AG04450 (cell line): ENCODE measurements at places on chromosomes 2 and 18.
A peak's percentile ranks its signal among the peaks of the same experiment; 100 is the strongest.

- no peak for DNase-seq
These were observed 10.3 kb upstream of the B3GNT2 start for GRCh38 chr2:62185475-62186155.

GRCh38 chr2:66536997-66537396, 102.1 kb downstream of the MEIS1 start:
- DNase-seq = no peak

DNA sequence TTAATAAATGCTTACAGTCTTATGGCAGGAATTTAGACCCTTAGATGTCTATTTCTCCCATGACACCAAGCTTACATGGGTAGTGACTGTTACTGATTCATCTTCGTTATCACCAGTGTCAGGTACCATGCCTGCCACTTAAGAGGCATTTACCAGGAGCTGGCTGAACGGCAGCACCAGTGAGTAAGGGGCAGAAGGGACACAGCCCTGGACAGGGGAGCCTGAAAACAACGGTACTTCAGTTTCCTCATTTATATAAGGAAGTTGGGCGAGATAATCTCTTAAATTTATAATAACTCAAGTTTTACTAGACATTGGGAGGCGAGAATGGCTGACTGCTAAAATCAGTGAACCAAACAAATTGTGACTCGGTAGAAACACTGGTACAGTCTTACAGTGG, 1.2 kb downstream of the COA5 start:
- no peak for DNase-seq

GRCh38 chr2:109318150-109318948, 189.3 kb downstream of the SH3RF3 start:
- DNase-seq = peak; percentile 83

DNA sequence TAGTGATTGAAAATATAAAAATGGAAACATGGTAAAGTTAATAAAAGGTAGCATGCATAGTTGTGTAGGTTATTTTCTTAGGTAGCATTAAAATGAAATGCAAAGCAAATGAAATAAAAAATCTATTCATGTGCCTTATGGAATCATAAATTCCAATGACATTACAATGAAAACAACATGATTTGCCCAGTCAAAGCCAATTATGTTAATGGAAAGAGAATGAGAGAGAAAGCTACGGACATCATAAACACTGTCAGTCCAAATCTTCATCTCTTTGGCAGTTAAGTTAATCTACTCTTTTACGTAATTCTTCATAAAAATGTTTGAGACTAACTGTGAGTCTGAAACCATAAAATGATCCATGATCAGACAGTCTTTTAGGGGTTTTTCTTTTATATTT, 636.7 kb upstream of the SYT4 start:
- DNase-seq = no peak

DNA sequence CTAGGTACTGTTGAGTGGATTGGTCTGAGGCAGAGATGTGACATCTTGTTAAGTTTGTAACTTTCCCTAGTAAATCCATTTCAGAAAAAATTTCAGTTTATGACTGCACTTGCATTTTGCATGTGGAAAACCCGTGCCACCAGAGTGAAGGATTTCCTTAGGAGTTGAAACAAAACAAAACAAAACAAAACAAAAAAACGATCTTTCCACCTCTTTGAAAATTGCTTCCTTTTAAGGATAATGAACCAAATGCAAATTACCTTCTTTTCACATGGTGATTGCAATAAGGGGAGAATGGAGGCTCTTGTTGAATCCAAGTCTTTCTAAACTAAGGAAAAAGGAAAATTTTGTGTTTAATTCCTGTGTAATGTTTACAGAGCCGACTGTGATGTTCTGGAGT, 43.2 kb downstream of the PHLPP1 start:
- no peak for DNase-seq

DNA sequence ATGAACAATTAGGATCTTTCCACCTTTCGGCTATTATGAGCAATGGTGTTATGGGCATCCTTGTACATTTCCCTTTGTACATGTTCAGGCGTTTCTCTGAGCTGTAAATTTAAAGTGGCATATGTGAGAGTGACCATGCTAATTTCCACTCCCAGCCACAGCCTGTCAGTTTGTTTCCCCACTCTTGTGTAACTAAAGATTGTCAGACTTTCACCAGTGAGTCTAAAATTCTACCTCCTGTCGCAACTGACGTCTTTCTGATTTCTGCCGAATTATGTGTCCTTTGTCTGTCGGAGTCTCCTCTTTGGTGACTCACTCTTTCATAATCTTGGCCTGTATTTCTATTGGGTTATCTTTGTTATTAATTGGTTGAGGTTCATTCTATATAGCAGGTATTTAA, 50.7 kb downstream of the TRAPPC12 start:
- no peak for DNase-seq

DNA sequence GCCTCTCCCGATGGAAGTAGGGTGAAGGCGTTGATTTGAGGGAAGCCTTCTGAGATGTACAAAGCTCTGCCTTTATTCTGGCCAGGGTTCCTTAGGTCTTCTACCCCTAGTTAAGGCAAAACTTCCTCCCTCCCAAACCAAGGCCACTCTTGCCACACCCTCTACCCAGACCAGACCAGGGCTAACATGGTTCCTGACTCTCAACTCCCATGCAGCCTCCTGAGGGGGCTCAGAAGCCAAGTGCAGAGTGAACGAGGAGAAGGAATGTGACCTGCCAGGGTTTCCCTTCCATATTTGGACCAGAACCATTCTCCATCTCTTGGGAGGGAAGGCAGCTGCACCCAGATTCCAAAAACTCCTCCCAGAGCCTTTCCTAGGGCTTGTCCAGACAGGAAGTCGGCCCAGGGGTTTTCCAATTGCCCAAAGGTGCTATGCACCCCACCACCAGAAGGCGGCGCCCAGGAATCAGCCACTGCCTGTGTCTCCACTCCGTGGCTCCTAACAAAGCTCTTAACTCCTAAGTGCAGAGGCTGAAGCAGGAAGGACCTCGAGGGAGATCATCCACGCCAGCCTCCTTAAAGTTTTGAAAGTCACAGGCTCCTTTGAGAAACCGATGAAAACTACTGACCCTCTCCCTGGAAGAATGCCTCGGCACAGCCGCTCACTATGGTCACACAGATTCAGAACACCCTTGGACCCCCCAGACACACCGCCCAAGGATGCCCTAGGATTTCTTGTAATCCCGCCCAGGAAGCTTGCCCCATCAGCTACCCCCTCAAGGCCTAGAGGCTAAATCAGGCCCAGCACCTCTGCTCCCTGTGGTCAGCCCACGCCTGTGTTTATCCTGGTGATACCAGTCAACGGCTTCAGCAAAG, 157.8 kb downstream of the SMAD2 start:
- DNase-seq = no peak

DNA sequence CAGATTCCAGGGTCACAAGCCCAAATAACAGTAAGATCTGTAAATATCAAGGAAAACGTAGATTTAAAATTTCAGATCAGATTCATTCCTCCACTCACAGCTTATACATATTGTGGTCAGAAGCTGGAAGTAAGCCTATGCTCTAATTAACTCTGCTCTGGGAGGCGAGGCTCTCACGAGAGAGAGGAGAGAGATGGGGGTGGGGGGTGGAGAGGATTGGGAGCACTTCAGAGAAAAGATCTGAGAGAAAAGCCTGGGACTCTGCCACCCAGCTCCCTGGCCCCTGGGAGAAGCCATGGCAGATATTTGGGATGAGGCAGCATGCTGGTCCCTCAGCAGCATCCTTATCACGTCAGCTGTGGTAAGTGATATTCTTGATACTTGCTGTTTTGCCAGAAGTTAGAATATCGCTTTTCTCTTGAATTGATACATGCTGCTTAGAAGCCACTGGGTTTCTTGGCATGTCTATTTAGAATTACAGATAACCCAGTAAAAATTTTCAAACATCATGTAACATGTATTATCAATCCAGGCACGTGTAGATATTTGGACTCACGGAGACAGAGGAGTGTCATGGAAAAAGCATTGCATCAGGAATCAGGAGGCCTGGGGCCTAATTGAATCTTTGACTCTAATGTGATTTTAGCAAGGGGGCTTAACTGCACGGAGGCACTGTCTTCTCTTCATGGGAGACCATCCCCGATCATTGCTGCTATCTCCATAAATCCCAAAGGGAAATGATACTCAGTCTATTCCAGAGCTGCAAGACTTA, 265.4 kb downstream of the HRH4 start:
- no peak for DNase-seq

DNA sequence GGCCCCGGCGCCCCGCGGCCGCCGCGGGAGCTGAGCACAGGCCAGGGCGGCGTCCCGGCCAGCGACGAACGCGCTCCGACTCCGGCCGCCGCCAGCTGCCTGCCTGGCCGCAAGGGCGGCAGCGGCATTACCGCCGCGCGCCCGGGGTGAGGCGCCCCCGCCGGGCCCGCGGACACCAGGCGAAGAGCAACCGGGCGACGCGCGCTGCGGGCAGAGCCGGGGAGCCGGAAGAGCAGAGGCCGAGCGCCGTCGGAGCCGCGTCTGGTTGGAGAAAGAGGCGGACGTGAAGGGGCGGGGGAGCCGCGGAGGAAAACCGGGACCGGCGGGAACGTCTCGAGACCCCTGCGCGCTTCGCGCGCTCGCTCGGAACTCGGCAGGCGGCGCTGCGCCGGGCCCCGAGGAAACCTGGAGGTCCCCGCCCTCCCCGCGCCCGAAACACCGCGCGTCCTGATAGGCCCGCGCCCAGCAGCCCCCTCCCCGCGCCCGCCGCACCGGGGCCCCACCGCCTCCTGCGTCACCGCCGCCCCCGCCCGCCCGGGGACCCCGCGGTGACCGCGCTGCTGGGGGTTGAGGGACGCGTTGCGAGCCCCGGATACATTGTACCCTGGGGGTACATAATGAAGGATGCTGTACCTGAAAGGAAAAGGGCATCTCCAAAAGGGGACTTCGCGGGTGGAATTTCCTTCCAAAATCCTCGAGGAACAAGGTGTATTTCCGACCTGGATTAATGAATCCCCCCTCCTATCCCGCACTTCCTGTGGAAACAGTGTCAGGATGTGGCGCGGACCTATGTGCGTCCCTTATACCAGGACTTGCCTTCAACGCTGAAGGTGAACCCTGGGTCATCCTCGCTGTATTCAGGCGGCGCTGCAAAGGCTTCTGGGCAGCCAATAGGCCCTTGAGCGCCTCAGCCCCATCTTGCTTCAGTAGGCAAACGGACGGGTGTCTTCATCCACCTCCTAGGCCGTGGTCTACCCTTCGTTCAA, 1.0 kb upstream of the B4GALT6 start:
- no peak for DNase-seq

DNA sequence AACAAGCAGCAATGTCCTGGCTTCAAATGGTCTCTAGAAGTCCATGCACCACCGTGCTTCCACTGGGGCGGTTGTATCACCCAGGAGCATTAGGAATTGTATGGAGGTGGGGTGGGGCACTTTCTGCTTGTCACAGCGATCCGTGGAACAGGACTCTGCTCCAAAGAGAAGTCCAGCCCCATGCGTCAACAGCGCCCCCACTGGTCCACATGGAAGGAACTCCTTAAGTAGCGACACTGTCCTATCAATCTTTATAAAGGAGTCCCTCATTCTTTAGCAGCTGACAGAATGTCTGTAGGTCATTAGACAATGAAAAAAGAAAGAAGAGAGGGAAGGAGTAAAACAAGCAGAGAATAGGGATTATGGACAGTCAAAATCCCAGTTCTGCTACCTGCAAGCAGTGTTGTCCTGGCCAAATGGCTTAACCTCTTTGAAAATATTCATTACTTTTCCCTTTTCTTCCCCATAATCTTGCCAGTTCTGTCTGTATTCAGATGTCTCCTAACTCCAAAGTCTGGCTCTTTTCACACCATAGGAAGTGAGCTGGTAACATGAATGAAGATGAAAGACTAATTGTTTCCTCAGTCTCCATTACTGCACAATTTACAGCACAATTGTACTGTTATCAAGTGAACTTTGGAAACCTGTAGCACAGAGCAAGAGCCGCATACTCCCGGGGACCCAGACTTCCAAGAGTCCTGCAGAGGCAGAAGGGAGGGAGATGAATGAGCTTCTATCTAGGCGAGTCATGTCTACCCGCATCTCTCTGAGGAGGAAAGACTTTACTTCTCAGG, 9.9 kb downstream of the NFE2L2 start:
- no peak for DNase-seq

GRCh38 chr2:240928476-240929363, 22.6 kb downstream of the CROCC2 start:
- DNase-seq = no peak

- DNase-seq = no peak
These were observed 25.2 kb upstream of the RGPD4 start for GRCh38 chr2:107801498-107801897.

DNA sequence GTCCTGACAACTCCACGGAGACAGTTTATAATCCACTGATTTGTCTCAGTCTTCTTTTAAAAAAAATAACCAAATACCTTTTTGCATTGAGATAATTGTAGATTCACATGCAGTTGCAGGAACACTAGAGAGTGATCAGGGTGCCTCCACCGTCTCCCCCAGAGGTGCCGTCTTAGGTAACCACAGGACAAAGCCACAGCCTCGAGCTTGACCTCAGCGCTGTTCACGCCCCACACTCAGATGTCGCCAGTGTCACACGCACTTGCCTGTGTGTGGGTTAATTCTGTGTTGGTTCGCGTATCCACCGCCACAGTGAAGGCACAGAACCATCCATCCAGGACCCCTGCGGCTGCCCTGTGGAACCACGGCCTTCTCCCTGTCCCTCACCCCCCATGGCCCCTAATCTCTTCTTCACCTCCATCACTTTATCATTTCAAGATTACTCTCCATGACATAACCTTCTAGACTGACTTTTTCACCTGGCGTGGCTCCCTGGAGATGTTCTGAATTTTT, 295.0 kb upstream of the HDAC4 start:
- no peak for DNase-seq

- DNase-seq = no peak
These were observed 122.9 kb upstream of the ZEB2 start for GRCh38 chr2:144642856-144643255.

- DNase-seq = no peak
These were observed 19.9 kb downstream of the FHL2 start for GRCh38 chr2:105378921-105379383.

- DNase-seq = peak; percentile 54
These were observed 42.9 kb upstream of the MYO1B start for GRCh38 chr2:191202209-191202721.

GRCh38 chr2:174177316-174177890, 70.9 kb downstream of the OLA1 start:
- DNase-seq = no peak

DNA sequence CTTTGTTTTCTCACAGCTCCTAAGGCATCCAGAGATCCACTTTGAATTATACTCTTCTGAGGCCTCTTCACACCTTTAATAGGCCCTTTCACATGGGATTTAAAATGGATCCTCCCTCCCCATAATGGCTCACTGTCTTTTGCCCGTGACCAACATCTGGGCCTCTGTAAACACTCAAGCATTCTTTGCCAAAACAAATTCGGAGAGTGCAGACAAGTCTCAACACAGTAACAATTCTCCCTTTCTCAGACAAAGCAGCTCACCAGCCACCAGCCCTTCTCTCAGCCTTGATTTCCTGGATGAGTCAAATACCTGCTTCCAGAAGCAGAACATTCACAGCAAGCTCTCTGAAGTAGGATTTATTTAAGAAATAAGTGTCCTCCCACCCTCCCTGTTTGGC, 14.0 kb upstream of the IMP4 start:
- DNase-seq = no peak

DNA sequence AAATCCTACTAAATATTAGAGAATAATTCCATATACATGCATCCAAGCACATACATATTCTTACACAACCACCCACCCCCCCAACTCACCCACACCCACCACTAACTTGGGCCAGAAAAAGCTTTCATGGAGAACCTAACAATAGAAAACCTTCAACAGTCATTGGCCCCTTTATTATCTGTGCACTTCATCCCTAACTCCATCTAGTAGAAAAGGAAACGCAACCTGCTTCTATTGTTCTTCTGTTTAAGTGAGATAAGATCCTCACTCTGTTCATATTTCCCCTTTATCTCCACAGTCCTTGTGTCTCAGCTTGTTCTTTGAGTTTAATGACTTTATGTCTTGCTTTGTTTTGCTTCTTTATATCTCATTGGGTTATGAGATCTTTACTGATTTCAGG, 1740.2 kb upstream of the CELF4 start:
- DNase-seq = no peak
